Ecto neural progenitor cell (in vitro differentiated cells): ENCODE measurements at places on chromosomes 3 and 15.

DNA sequence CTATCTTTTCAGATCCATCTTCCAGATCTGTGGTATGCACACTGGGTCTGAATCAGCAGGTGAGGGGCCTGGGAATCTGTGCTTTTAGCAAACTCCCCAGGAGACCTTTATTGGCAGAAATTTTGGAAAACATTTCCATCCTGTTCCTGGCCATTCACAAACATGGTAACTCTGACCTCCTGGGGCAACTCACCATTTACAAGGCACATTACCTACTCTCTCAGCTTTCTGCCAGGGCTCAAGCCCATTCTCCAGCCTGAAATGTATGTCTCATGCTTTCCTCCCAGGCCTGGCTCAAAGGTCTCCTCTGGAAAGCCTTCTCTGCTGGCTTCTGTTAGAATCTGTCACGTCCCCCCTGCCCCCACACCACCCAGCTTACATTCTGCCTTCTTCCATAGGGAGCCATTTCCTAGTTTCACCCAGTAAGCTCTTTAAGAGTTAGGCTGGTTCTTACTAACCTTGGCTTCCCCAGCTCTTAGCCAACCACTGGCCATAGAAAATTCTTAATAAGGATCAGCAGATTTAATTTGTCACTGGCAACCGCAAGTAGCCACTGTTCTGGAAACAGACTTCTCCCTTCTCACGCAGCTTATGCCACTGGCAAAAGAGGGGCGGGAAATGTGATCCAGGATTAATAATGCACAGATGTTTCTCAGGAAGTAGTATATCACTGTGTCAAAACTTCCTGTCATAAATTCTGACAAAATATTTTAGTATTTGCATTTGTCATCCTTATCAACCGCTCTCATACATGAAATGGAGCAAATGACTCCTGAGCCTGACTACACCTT is 55.0 kb downstream of the RORA start:
- no peak for DNase-seq

- no peak for DNase-seq
Observed at GRCh38 chr3:52983336-52983807, 62.5 kb downstream of the SFMBT1 start.

DNA sequence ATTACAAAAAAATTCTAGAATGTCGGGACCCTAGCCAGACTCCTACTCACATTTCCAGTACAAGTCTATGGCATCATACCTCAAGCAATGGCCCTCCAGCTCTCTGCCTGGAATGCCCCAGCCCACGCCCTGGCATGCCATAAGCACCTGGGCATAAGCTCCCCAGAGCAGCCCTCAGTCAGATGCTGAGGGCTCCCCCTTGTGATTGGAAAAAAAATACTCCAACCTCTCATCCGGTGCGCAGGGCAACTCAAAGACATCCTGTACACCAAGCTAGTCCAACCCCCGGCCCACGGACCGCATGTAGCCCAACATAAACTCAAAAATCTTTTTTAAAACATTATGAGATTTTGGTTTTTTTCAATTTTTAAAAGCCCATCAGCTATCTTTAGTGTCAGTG is 115.4 kb downstream of the NEK10 start:
- DNase-seq, result peak; percentile 51

GRCh38 chr15:49678655-49679054 is 57.8 kb downstream of the DTWD1 start:
- DNase-seq, result no peak

GRCh38 chr3:62500556-62501288 is 127.4 kb upstream of the FEZF2 start:
- no peak for DNase-seq

- DNase-seq, result no peak
Observed at GRCh38 chr3:183711516-183711915, 13.9 kb downstream of the YEATS2 start.

- no peak for DNase-seq
Observed at GRCh38 chr3:60403866-60404265, 847.4 kb downstream of the FHIT start.

DNA sequence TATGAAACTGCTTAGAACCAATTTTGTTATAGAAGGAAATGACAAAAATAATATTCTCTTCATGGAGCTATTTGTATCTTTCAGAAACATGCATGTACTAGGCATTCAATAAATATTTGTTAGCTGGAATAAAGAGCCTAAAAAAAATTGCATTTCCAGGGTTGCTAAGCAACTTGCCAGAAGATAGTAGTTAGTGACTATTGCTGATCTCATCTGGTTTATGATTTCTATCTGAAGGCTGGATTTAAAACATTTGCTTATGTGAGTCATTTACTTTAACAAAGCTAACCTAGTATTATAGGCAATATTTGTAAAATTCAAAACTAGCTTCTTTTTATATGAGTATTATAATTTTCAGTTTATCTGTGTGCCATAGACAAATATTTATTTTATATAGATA is 78.3 kb downstream of the NAALADL2 start:
- no peak for DNase-seq

- peak; percentile 92 for DNase-seq
Observed at GRCh38 chr15:40859206-40859851, 14.7 kb downstream of the RHOV start.

- DNase-seq, result no peak
Observed at GRCh38 chr15:76986743-76987142, 8.2 kb upstream of the PSTPIP1 start.

- DNase-seq, result no peak
Observed at GRCh38 chr15:39874890-39875549, 45.0 kb downstream of the GPR176 start.

- no peak for DNase-seq
Observed at GRCh38 chr3:100089812-100090668, 24.3 kb downstream of the FILIP1L start.

DNA sequence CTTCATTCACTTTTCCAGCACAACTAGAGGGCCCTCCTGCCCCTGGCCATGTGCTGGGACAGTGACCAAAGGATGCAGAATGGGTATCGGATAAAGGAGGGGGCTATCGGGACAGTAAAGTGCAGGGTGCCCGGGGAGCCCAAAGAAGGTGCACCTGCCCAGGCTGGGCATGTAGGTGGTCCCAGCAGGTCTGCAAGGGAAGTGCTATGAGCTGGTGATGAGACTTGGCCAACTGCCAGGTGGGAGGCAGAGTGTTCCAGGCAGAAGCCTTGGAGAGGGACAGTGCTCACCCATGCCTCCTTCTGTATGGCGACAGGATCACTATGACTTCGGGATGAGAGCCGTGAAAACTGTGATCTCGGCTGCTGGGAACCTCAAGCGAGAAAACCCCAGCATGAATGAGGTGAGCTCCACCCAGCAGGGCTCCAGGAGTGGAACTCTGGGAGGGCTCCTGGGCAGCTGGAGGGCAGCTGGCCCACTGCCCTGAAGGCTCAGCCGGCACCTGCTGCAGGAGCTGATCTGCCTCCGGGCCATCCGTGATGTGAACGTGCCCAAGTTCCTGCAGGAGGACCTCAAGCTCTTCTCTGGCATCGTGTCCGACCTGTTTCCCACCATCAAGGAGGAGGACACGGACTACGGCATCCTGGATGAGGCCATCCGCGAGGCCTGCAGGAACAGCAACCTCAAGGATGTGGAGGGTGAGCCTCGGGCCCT is 48.4 kb downstream of the DNAH1 start:
- no peak for DNase-seq

GRCh38 chr3:51686512-51687215 is 15.6 kb downstream of the TEX264 start:
- DNase-seq, result no peak

DNA sequence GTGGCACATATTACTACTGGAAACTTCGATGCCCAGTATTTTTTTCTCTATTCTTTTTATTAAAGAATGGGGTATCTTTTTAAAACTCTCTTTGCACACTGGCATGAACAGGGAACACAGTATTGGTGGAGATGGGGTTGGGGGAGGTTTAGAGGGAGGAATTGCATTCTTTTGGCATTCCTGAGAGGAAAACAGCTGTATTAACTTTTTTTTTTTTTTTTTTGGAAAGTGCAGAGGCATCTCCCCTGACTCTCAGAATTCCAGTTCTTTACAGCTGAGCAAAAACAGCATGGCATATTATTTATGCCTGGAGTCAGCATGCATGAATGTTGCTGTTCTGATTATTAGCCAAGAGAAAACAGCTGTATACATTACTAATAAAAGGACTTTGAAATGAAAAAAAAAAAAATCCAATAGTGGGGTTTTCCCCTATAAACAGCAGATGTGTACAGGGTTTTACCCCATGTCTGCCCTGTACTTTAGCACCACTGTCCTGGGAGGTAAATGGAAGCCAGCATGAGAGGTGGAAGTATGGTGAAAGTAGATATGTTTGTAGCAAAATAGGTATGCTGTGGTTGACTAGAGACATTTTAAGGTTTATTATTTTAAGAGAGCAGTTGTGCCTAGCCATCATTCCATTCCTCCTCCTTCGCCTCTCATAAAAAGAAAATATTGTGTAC is 132.2 kb downstream of the FNDC3B start:
- DNase-seq, result no peak

DNA sequence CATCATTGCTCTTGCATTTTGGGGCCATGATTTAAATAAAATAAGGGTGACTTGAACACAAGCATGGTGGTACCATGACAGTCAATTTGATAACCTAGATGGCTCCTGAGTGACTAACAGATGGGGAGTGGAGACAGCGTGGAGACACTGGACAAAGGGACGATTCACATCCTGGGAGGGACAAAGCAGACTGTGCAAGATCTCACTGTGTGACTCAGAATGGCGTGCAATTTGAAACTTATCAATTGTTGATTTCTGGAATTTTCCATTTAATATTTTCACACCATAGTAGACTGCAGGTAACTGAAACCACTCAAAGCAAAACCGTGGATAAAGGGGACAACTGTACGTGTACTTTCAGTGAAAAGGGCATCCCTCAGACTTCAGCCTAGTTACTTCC is 25.5 kb downstream of the MCCC1 start:
- DNase-seq, result no peak

GRCh38 chr3:10396083-10396482 is 75.2 kb upstream of the SEC13 start:
- DNase-seq, result no peak

GRCh38 chr3:179286331-179286730 is 35.4 kb upstream of the KCNMB3 start:
- DNase-seq, result no peak

DNA sequence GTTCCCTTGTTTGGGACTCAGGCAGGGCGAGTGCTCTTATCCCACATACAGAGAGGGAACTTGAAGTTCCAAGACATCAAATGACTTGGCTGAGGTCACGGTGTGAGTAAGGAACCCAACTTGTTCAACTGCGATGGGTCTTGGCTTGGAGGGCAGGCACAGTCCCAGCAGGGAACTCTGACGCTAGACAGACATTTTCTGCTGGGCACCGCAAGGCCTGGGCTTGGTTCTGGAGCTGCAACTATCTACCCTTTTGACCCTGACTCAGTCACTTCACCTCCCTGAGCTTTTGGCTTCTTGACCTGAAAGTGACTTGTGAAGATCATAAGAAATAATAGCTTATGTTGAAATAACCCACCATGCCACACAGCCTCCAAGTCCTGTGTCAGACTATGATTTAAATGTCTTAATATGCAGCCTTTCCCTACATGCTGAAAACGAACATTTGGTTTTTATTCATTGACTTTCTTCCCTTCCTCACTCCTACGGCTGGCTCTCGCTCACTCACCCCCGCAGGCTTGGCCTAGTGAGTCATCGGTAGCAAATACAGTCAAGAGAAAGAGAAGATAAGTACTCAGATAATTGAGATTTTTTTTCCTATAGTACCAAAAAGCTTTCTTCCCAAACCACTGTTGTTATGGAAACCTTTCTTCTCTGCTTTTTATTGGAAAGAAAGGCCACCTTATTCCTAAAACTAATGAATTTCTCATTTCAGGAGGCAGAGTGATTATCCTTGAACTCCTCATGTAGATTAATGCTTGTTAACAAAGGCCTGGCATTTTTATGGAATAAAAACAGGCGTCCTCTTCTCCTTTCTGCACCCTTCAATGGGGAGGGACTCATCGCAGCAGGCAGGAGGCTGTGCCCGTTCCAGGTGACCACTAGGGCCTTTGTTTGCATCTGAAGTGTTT is 178.4 kb downstream of the ATP10A start:
- no peak for DNase-seq

- DNase-seq, result no peak
Observed at GRCh38 chr15:63028442-63029110, 14.0 kb upstream of the TPM1 start.

GRCh38 chr15:88454867-88455810 is 12.0 kb downstream of the MRPL46 start:
- DNase-seq, result peak; percentile 74

GRCh38 chr3:27356976-27357375 is 12.2 kb downstream of the NEK10 start:
- no peak for DNase-seq

DNA sequence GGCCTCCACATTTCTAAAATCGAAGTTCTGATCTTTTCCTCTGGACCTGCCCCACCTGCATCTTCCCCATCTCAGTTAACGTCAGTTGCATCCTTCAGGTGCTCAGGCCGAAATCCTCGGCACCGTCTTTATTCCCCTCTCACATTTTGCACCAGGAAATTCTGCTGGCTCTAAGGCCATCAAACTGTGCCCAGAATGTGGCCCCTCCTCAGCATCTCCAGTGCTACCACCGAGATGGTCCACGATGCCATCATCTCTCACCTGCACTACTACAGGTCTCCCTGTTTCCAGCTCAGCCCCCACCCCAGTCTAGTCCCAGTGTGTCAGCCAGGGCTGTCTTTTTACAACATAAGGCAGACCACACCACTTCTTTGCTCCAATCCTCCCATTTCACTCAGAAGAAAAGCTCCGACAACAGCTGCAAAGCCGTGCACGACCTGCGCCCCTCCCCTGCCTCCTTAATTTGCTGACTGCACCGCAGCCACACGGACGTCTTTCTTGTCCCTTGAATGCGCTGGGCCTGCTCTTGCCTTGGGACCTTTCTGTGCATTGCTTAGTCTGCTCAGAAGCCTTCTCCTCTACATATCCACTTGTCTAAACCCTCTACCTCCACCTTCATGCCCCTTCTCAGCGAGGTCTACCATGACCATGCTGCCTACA is 14.4 kb downstream of the MUC20 start:
- no peak for DNase-seq

- DNase-seq, result no peak
Observed at GRCh38 chr15:90161950-90162361, 39.2 kb upstream of the SEMA4B start.

DNA sequence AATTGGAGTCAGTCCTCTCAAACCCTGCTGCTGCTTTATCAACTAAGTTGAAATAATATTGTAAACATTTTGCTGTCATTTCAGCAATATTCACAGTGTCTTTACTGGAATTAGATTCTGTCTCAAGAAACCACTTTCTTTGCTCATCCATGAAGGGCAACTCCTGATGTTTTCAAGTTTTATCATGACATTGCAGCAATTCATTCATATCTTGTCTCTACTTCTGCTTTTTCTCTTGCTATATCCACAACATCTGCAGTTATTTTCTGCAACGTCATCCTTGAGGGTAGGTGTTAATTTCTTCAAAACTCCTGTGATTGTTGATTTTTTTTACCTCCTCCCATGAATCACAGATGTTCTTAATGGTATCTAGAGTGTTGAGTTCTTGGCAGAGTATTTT is 181.6 kb downstream of the EPHA6 start:
- DNase-seq, result no peak

DNA sequence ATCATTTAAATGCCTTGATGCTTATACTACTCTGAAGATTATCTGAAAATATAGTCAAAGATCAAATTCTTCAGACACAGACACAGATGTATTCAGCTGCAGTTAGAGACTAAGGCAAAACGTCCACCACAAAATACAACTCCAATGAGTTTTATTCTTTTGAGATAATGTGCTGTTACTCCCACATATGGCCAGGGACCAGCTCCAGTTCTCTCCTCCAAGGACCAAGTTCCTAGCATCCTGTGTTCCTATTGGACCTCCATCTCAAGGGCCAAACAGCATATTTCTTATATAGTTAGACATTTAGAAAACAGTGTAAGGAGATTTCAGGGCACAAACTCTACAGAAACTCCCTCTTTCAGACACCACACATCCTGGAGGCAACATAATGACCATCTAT is 27.1 kb downstream of the IP6K1 start:
- DNase-seq, result no peak
